Endodermal cell (in vitro differentiated cells): ENCODE measurements at places on chromosomes 2 and 18. TPM values are rescaled to one million over a fixed set of nuclear protein-coding genes. Genes with fewer than 3 reads are reported as not detected.

- no peaks in the 10 kb centered on the region for H3K27me3 ChIP-seq
- H3K4me1 ChIP-seq, result no peaks in the 10 kb centered on the region
- no peak for DNase-seq
- H3K4me3 ChIP-seq, result no peak overlapping the region
- no peaks in the 10 kb centered on the region for H3K36me3 ChIP-seq
Observed at GRCh38 chr2:203973676-203974075, 37.1 kb downstream of the ICOS start.

GRCh38 chr2:168667156-168667555 lies 135.3 kb upstream of the NOSTRIN start:
- H3K4me1 ChIP-seq, result peaks cover 16% of the 10 kb centered on the region
- DNase-seq, result no peak
- H3K27ac ChIP-seq, result no peak overlapping the region
- peaks cover 4% of the 10 kb centered on the region for H3K36me3 ChIP-seq
- H3K4me3 ChIP-seq, result no peak overlapping the region

SLC14A1 gene
- not detected in 3 replicates for total RNA-seq

GRCh38 chr2:121346859-121347258 lies 61.9 kb upstream of the TFCP2L1 start:
- H3K27me3 ChIP-seq, result no peaks in the 10 kb centered on the region
- H3K4me1 ChIP-seq, result no peaks in the 10 kb centered on the region
- peaks cover 88% of the 10 kb centered on the region for H3K36me3 ChIP-seq
- DNase-seq, result no peak
- no peak overlapping the region for H3K4me3 ChIP-seq
- no peak overlapping the region for H3K27ac ChIP-seq

DNA sequence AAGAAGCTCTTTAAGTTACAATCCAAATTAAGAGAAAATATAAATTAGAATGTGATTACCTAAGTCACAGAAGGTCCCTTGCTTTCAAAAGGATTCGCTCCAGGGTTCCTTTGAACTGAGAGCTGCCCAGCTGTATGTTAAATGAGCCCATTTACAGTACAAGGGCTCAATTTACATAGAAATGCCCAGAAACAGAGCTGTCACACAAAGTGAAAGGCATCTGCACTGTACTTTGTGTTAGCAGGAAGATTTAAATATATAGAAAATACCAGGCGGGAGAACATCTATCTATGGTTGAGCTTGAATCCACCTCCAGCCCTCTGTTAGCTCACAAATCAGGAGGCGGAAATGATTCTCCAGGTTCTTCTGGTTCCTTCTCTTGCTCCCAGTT lies 272.9 kb downstream of the PAX3 start:
- peak overlapping the region; percentile 21 for H3K27ac ChIP-seq
- H3K27me3 ChIP-seq, result peaks cover 30% of the 10 kb centered on the region
- H3K4me3 ChIP-seq, result no peak overlapping the region
- no peaks in the 10 kb centered on the region for H3K36me3 ChIP-seq
- H3K4me1 ChIP-seq, result peaks cover 3% of the 10 kb centered on the region
- DNase-seq, result peak; percentile 72

HOXD9 gene
- not detected in 2 replicates for total RNA-seq

LNPK gene
- 15.0 and 15.4 TPM in 2 replicates for total RNA-seq

LANCL1 gene
- total RNA-seq, result 55.6 to 99.7 TPM (median 88.1 TPM) in 3 replicates

DNA sequence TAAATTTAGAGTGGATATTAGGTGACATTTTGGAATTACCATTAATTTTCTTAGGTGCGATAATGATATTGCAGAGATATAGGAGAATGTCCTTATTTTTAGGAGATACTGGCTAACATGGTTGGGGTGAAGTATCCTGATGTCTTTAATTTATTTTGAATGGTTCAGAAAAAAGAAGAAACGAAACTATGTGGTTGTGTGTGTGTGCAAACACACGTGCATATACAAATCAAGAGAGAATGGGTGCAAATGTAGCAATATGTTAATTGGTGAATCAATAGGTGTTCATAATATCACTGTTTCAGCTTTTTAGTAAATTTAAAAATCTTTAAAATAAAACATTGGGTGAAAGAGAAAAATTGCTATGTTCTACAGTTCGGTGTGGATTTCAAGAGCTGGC lies 140.9 kb downstream of the DIS3L2 start:
- H3K27ac ChIP-seq, result no peak overlapping the region
- DNase-seq, result no peak
- H3K4me1 ChIP-seq, result no peaks in the 10 kb centered on the region
- H3K4me3 ChIP-seq, result no peak overlapping the region

SLC11A1 gene
- total RNA-seq, result 0.16 TPM in 1 of 2 replicates, not detected in the other

DNA sequence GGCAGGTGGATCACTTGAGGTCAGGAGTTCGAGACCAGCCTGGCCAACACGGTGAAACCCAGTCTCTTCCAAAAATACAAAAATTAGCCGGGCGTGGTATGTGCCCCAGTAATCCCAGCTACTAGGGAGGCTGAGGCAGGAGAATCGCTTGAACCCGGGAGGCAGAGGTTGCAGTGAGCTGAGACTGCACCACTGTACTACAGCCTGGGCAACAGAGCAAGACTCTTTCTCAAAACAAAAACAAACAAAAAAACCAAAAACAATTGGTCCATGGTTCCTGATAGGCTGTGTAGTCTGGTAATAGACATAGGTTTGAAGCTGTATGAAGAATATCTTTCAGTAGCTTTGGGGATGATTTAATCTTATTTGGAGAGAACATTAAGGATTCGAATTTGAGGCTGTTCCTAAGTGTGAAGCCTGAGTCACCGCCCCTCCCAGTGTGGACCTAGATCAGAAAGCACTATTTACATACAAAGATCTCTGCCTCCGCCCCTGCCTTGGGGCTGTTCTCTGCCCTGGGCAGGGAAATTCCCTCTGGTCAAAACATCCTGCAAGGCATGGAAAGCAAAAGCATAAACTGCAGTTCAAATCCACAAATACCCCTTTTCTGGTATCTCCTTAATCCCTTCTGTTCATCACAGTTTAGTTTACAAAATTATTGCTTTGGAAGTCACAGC lies 52.8 kb upstream of the PMAIP1 start:
- peak; percentile 66 for DNase-seq
- no peak overlapping the region for H3K4me3 ChIP-seq
- no peaks in the 10 kb centered on the region for H3K27me3 ChIP-seq
- H3K4me1 ChIP-seq, result no peaks in the 10 kb centered on the region
- H3K27ac ChIP-seq, result no peak overlapping the region

DNA sequence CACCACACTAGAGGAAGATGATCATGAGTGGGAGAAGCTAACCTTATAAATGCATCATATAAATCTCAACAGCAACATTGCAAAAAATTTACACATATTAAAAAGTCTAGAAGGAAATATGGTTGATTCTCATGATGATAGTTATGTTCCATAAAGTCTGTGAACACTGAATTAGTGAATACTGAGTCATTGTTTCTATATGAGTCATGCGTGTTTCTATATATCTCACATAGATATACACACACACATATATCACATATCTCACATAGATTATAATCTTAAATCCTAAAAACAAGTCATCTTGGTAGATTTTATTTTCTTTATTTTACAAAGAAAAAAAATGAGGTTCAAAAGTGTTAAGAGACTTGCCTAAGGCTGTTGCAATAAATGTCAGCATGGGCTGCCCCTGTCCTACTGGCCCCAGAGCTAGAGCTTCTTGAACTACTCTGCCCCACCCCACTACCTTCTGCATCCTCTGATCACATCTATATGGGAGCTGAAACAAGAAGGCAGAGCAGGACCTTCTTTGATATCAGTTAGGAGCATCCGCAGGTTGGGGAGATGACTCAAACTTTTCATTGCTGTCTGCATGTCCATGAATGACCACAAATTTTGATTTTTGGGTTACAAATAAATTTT lies 81.8 kb upstream of the ADAM23 start:
- no peaks in the 10 kb centered on the region for H3K27me3 ChIP-seq
- no peak overlapping the region for H3K4me3 ChIP-seq
- DNase-seq, result no peak
- no peaks in the 10 kb centered on the region for H3K36me3 ChIP-seq
- no peaks in the 10 kb centered on the region for H3K4me1 ChIP-seq

GRCh38 chr2:189576396-189576795 lies 4.2 kb downstream of the SLC40A1 start:
- H3K27me3 ChIP-seq, result no peaks in the 10 kb centered on the region
- H3K4me1 ChIP-seq, result no peaks in the 10 kb centered on the region
- no peak for DNase-seq
- H3K36me3 ChIP-seq, result peaks cover 51% of the 10 kb centered on the region

DNA sequence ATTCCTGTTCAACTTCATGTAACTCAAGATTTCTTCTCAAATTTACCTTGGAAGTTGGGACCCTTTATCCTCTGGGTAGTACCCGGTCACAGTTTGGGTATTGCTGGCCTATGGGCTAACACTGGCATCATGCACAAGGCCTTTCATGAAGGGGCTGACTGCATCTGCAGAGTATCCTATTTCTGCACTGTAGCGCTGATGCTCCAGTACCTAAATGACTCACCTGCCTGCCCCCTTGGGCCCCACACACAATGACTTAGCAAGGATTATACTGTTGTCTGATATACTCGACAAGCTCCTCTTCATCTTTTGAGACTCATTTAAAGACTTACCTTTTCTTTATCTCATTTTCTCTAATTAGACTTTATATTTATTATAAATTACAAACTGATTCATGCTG lies 39.9 kb downstream of the DNAH6 start:
- H3K4me1 ChIP-seq, result no peaks in the 10 kb centered on the region
- no peak overlapping the region for H3K27ac ChIP-seq
- H3K27me3 ChIP-seq, result no peaks in the 10 kb centered on the region
- H3K36me3 ChIP-seq, result no peaks in the 10 kb centered on the region

ABCB11 gene
- 0.04 and 0.09 TPM in 2 replicates for total RNA-seq

GRCh38 chr2:179024445-179024844 lies 25.5 kb downstream of the CCDC141 start:
- H3K27me3 ChIP-seq, result no peaks in the 10 kb centered on the region
- H3K4me3 ChIP-seq, result no peak overlapping the region
- DNase-seq, result no peak
- H3K4me1 ChIP-seq, result no peaks in the 10 kb centered on the region

GRCh38 chr2:46521215-46521683 lies 41.9 kb downstream of the TMEM247 start:
- H3K27ac ChIP-seq, result no peak overlapping the region
- DNase-seq, result no peak
- no peaks in the 10 kb centered on the region for H3K36me3 ChIP-seq
- H3K4me1 ChIP-seq, result no peaks in the 10 kb centered on the region
- no peaks in the 10 kb centered on the region for H3K27me3 ChIP-seq

DNA sequence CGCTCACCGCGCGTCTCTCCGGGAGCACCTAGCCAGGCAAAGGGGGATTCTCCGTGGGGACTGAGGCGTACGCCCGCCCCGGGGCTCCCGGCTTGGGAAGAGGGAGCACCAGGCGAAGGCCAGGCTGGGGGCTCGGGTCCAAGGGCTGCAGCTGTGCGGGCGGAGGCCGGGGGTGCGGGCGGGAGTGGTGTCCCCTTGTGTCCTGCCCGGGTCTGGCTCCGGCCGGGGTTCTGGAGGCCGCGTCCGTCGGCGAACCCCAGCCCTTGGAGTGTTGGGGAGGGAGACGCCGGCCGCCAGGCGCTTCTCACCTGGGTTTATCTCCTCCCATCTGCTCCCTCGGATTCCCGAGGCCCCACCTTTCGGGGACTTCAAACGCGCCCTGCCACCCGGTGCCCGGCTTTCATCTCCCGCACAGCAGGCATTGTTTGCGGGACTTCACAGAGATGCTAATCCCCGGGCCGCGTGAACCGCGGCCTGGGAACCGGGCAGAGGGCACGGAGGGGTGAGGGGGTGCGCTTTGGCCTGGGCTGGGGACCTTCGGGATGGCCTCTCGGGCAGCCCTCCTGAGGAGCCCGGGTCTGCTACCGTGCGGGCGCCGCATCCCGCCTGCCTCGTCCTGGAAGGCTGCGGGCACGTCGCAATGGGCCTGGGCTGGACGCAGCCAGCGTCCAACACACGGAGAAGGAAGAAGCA lies 5.0 kb upstream of the GBX2 start:
- no peak overlapping the region for H3K4me3 ChIP-seq
- peaks cover 97% of the 10 kb centered on the region for H3K27me3 ChIP-seq
- H3K36me3 ChIP-seq, result no peaks in the 10 kb centered on the region
- H3K4me1 ChIP-seq, result peaks cover 12% of the 10 kb centered on the region
- peak; percentile 83 for DNase-seq

DNA sequence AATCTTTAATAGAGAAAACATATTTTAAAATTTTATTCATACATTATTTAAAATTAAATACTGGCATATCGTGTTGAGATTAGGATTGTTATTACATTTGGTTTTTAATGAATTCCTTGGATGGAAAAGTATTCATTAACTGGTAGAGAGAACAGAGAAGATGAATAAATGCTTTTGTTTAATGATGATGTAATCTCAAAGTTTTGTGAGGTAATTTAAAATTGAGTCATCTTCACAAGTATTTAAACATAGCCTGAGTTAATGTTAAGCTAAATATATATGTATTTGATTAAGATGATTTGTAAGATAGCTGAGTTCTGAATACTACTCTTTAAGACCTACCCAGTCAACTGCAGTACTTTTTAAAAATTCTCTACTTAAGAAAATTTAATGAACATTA lies 713.4 kb upstream of the VRK2 start:
- H3K4me1 ChIP-seq, result no peaks in the 10 kb centered on the region
- no peaks in the 10 kb centered on the region for H3K27me3 ChIP-seq
- no peak overlapping the region for H3K27ac ChIP-seq
- no peak overlapping the region for H3K4me3 ChIP-seq

DNA sequence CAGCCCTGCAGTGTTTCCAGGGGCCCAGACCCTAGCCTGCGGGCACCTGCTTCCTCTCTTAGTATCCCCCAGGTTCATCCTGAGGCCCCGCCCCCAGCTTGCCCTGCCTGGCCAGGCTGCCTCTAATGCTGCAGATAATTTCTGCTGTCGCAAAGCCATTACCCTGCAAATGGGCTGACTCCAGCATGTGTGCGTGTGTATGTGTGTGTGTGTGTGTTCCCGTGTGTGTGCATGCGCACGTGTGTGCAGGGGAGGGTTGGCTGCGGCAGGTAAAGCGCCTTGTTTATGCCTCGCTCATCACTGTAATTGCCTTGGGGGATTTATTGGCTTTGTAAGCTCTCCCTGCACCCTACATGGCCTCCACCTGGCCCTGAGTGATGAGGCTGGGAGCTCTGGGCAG lies 7.6 kb upstream of the PRSS56 start:
- no peaks in the 10 kb centered on the region for H3K36me3 ChIP-seq
- H3K27ac ChIP-seq, result no peak overlapping the region
- H3K4me1 ChIP-seq, result no peaks in the 10 kb centered on the region
- no peak overlapping the region for H3K4me3 ChIP-seq
- DNase-seq, result no peak

SLC8A1 gene
- total RNA-seq, result 4.3 and 4.7 TPM in 2 replicates

- no peak overlapping the region for H3K4me3 ChIP-seq
- H3K4me1 ChIP-seq, result no peaks in the 10 kb centered on the region
- no peak for DNase-seq
- no peaks in the 10 kb centered on the region for H3K36me3 ChIP-seq
Observed at GRCh38 chr2:166042768-166043390, 84.9 kb downstream of the SCN1A start.

- H3K36me3 ChIP-seq, result no peaks in the 10 kb centered on the region
- no peak overlapping the region for H3K27ac ChIP-seq
- H3K27me3 ChIP-seq, result no peaks in the 10 kb centered on the region
- no peaks in the 10 kb centered on the region for H3K4me1 ChIP-seq
Observed at GRCh38 chr2:46855805-46856204, 59.8 kb downstream of the MCFD2 start.

DNA sequence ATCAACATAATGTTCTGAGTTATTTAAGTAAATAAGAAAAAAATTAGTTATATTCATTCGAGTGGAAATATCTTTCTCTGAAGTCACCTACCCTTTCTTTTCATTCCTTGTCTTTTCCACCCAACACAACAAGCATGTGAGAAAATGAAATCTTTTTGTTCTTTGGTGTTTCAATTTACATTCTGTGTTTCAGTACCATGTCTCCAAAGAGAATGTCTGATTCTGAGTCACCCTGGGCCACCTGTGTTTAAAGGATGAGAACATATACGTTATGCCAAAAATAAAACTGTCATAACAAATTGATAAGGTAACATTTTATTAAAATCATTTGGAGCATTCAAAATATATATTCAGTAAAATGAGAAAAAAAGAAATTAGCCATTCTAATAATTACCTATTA lies 470.8 kb downstream of the ZNF804A start:
- no peaks in the 10 kb centered on the region for H3K27me3 ChIP-seq
- H3K27ac ChIP-seq, result no peak overlapping the region
- no peak overlapping the region for H3K4me3 ChIP-seq
